ENCODE measurements at places on chromosomes 2 and 18.
A peak's percentile ranks its signal among the peaks of the same experiment; 100 is the strongest.

DNA sequence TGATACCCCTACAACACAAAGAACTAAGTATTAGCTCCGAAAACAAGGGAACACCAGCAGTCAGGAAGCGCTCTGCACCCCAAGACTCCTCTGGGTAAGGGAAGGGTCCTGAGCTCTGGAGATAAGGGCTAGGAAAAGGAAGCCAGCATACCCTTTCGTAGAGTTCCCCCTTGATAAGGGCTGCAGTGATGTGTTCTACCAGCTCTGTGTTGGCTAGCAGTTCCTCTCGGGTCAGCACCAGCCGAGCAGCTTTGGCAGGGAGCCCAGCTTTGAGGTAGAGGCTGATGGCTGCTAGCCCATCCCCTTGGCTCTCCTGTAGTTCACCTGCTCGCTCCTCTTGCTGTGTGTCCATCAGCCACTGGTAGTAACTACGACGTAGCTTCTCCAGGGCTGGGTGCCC lies 18.9 kb downstream of the KRTCAP3 start:
- no peak for DNase-seq

- no peak for DNase-seq
These were observed 103.3 kb upstream of the RBBP8 start for GRCh38 chr18:22829781-22830180.

DNA sequence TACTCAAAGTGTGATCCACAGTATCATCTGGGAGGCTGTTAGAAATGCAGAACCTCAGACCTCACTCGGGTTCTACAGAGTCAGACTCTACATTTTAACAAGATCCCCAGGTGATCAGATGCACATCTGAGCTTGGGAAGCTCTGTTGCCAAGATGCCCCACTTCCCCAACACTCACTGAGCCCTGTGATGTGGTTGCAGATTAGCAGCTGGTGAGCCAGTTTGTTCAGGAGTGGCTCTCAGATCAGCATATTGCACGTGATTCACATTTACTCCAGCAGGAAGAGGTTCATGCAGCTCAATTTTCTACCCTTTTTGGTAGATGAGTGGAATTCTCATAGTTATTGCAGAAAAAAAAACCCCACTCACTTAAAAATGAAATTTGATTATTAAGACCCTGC lies 96.4 kb downstream of the VIT start:
- no peak for DNase-seq

- DNase-seq: no peak
These were observed 1102.2 kb upstream of the GYPC start for GRCh38 chr2:125553768-125554167.

DNA sequence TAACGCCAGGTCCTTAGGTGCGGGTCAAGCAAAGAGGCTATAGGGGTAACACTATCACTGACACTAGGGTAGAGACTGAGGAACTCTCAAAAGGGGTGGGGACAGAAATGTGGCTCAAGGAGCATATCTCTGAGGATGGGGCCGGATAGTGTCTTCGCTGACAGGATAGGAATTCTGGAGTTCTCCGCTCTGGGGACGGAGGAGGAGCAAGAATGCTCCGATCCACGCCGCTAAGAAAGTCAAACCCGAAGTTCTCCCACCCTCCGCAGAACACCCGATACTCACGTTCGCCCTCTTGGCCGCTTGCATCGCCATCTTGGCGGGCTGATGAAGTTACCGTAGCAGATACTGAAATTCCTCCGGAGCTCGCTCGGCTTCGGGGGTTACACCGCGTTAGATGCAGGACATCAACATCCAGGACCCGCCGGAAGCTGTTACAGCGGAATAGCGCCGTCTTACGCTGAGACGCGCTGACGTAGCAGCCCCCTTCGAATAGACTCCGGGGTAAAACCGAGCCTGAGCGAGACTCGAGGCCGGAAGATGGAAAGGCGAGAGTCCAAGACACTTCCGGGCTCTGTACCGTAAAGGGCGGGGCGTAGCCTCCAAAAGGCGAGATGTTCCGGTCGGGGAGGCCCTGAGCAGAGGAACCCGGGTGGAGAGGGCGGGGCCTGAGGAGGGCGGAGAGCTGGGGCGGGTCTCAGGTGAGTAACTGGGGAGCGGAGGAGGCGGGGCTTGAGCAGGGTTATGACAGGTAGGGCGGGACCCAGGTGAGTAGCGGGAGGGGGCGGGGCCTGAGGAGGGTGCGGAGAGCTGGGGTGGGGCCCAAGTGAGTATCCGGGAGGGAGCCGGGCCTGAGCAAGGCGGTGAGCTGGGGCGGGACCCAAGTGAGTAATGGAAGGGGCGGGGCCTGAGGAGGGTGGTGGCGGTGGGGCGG lies at the start of gene SF3B6:
SF3B6 (minus strand) TSS at position 412 of the 934 bp plus-strand sequence; CDS start at position 315, 97 bp downstream.
- DNase-seq: peak; percentile 99

- DNase-seq: no peak
These were observed 69.0 kb downstream of the POLR1A start for GRCh38 chr2:86036669-86037138.

Data from cardiac muscle cell (in vitro differentiated cells and primary cell).